ENCODE measurements at places on chromosomes 5 and 9.

DNA sequence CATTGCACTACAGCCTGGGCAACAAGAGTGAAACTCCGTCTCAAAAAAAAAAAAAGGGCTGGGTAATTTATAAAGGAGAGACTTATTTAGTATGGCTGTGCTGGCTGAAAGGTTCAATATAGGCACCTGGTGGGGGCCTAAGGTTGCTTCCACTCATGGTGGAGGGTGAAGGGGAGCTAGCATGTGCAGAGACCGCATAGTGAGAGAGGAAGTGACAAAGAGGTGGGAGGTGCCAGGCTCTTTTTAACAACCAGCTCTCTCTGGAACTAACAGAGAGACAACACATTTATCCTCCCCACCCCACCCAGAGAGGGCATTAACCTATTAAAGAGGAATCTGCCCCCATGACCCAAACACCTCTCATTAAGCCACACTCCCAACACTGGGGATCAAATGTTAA, 28.9 kb upstream of the SERINC5 start:
- no peak for DNase-seq

DNA sequence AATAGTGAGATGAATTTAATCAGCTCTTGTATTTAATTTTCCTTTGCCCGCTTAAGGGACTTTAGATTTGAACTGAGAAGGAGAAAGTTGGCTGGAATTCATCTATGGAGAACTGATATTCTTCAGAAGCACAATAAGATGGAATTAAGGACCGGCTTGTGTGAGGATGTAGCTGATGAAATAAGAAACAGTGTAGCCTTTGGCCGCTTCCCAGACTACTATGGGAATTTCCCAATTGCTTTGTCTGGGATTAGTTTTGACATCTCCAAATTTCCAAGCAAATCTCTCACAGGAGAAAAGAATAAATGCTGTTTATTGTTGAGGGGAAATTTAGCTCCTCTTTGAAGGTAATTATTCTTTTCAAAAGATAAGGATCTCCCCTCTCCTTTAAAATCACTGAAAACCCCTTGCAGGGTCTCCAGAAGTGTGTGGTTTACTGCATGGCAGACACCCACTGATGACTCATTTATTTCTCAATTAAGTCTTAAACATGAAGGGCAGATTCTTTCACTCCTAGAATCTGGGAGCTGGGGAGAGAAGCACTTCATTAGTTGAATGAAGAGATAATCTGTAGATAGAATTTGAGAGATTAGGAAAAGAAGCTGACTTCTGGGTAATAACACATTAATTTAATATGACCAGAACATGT, 606.5 kb upstream of the ADAMTS16 start:
- DNase-seq = no peak

- no peak for DNase-seq
Measured at GRCh38 chr9:115494393-115494792, 376.4 kb upstream of the TNC start.

- DNase-seq = no peak
Measured at GRCh38 chr9:134174073-134174449, 9.7 kb upstream of the RNU6ATAC start.

DNA sequence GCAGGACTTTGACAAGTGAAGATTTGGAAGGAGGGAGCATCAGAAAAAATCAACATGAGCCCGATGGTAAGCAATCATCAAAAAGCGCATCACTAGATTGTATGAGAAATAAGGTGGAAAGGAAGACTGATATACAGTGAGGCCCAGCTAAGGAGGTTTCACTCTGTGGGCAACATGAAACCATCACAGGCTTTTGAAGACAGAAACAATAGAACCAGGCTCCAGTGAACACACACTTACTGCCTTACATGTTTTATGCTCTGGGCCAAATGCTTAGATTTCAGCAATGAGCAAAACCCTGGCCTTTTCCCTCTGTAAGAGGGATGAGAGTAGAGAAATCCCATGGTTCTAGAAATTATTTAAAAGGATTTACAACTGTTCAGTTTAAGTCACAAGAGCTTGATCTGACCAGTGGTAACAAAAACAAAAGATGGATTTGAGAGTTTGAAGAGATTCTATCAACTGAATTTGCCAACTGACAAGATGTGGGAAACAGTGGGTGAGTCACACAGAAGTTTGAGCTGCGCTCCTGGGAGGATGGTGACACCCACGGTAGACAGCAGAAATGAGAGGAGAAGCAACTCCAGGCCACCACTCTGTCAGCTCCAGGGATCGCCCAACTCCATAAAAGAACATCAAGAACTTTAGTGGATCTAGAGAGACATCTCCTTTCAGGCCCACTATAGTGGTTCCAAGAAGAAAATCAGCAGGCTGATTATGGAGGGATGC, 261.8 kb downstream of the MCTP1 start:
- DNase-seq = no peak

- no peak for DNase-seq
Measured at GRCh38 chr9:73597771-73598170, 446.1 kb downstream of the ANXA1 start.

- DNase-seq = peak; percentile 74
Measured at GRCh38 chr5:170278611-170279458, 18.7 kb downstream of the LCP2 start.

GRCh38 chr5:108001222-108001621, 330.5 kb upstream of the EFNA5 start:
- DNase-seq = no peak

GRCh38 chr5:112161392-112161748, 257.7 kb downstream of the EPB41L4A start:
- no peak for DNase-seq

DNA sequence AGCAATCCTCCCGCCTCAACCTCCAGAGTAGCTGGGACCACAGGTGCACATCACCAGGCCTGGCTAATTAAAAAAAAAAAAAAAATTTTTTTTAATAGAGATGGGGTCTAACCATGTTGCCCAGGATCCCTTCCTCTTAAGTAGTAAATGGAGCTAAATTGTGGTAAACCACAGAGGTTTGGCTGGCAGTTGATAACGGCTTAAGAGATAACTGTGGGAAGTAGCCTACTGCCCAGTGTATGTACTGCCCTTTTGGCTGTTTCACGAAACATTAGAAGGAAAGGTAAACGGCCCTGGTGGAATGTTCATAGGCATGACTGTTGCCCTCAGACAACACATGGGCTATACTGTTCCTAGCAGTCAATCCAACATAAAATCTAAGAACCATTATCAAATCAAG, 44.4 kb downstream of the HMGCR start:
- no peak for DNase-seq

DNA sequence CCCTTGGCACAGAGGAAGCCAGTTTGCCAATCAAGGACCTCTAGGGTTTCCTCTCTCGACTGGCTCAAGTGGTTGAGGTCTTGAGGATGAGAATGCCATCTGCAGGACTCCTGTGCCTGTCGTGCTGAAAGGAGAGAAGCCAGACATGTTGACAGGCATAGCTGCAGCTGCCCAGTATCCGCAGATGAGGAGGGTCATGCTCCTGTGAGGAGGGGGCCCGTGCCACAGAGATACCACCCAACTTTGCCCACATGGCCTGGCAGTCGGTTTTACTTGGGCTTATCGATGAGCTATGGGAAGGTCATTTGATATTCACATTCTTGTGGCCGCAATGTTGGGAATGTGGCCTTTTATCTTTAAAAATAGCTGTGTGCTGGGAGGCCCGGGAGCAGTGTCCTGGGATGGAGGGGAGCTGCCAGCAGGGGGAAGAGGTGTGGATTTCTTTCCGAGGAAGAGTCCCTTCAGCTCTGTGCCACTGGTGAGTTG, 17.4 kb downstream of the FRMPD1 start:
- DNase-seq = no peak

DNA sequence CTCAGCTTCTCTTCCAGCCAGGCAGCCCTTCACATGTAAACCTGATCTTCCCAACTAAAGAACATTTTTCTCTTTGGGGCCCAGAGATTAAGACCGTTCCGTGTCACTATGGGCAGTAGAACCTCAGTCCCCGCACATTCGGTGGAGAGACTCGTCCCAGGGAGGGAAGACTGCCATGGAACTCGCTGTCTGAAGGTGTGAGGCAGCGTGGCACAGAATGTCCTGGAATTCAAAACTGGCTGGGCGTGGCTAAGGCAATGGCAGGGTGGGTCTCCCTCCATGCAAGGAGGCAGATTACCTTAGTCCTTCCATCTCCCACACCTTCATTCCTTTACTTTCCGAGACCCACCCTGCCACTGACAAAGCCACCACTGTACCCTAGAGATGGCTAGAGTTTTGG, 57.4 kb upstream of the ZNF354A start:
- no peak for DNase-seq

GRCh38 chr5:67752357-67752708, 463.2 kb upstream of the PIK3R1 start:
- DNase-seq = no peak

DNA sequence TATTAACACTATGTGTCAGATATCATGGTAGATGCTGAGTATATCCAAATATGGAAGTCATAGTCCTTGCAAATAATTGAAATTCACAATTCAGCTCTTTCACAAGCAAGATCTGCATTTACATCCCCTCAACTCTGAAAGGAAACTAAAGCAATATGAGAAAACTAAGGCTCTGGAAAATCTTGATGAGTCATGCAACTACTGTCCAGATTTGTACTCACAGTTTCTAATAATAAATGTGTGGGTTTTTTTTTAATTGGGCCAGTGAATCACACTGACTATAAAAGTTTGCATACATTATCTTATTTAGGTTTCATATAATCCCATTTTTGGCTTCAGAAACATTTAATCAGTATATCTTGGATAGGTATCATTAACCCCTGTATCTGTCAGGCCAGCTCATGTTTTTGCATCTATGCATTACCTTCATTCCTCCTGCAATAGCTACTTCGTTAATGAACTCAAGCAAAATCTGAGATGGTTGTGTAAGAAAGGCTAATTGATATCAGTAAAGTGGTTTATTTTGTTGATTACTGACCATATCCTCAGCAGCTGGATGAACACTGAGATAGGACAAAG, 58.7 kb upstream of the PRR16 start:
- DNase-seq = no peak

DNA sequence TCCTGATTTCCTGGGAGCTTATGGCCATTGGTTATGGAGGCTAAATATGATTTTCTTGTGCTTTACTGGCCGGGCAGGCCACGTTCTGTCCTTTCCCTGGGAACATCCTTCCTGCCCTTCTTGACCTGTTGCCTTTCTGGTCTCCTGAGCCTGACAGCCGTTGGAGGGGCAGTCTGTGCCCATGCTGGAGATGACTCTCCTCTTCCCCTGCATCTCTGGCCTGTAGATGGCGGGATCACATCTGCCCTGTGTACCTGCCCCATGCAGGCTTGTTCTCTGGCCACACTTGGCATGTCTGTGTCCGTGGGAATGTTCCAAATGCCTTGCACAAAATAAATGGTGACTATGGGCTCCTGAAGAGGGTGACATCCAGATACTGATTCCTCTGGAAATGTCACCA, 253.1 kb upstream of the IRX4 start:
- DNase-seq = no peak

- no peak for DNase-seq
Measured at GRCh38 chr5:81422671-81423070, 28.7 kb upstream of the ACOT12 start.

GRCh38 chr5:122690266-122690665, 84.6 kb upstream of the SNX2 start:
- DNase-seq = no peak

GRCh38 chr5:127809533-127809932, 106.3 kb downstream of the CCDC192 start:
- DNase-seq = no peak

DNA sequence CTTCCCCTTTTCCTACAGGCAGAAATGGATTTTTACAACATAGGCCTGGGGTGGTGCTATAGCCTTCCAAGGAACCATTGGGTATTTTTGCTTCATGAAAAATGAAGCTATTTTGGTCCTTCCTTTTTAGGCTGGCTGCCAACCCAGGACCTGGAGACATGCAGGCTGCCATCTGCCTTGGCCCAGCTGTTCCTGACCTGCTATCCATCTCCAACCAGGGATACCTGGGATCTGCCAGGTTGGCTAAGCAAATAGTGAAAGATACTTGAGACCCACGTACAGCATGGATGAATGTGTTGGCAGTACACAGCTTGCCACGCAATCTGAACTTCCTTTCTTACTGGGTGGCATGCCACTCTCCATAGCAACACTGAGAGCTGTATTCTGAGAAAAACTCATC, 31.1 kb downstream of the MRPS27 start:
- DNase-seq = no peak

DNA sequence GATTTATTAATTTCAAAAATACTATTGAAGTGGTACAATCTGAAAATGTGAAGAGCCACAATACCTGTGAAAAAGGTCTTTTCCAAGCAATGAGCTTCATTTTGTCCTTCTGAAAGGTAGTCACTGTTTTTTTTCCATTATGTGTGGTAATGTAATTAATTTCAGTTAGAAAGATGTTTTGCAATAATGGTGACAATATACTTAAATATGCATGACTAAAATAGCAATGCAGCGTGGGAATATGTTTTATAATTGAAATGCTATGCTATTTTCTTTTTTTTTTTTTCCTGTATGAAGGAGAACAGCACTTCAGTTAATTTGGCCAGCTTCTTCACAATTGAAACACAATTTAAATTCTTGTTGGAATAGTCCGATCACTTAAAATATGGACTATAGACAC, 41.9 kb downstream of the NPR3 start:
- DNase-seq = no peak

DNA sequence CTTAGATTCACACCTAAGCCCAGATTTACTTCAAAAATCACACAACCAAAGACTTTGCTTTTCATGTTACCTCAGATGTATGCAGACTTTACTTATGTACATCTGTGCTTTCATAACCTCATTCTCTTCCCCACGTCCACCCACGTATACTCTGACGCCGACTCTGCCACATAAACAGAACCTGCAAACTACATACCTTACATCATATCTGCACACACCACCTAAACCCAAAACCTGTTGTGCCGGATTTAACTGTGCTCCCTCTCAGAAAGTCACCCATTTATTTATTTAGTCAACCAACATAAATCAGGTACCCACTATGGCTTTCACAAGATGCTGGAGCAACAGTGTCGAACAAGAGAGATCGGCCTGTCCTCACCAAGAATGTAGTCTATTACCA, 1.0 kb upstream of the DPYSL3 start:
- no peak for DNase-seq

DNA sequence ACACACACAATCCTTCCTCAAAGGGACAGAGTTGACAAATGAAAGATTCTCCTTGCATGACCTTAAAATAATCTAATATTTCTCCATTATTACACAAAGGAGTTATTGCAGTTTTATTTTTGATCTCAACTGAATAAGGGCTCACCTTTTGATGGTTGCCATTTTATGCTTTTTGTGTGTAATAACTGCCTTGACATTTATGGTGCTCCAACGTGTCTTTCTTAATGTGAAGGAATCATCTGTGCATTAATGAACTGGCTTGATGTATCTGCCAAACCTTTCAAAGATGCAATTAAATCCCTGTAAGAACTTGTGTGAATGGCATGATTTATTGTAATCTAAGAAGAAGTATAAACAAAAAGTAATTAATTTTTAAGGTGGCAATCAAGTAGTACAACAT, 1519.8 kb upstream of the CDH9 start:
- no peak for DNase-seq

GRCh38 chr9:131349881-131350563, 43.9 kb upstream of the PRRC2B start:
- DNase-seq = peak; percentile 79

- DNase-seq = no peak
Measured at GRCh38 chr5:39226100-39226451, 6.7 kb upstream of the FYB1 start.

Measured in stimulated activated CD8-positive, alpha-beta memory T cell treated with anti-CD3 and anti-CD28 coated beads, Interleukin-2, amount 100 ng/mL, for 1 hour (primary cell).